Choroid plexus epithelial cell (primary cell): ENCODE measurements at places on chromosomes 6 and 20.

DNA sequence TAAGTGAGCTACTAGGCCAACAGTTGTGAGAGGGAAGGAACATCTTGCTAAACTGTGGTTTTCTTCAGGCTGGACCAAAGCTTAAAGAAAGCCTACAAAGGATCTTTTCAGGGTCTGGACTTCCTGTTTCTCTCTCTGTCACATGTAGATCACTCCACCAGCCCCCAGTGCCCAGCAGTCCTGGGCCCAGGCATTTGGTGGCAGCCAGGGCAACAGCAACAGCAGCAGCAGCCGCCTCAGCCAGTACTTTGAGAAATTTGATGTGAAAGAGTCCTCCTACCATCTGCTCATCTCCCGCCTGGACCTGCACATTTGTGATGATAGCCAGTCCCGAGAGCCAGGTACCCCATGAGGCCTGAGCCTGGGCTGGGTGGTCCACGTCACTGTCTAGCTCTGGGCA lies 44.1 kb downstream of the BLTP3A start:
- no peak for DNase-seq

GRCh38 chr20:50547964-50548363 lies 37.8 kb downstream of the PTPN1 start:
- DNase-seq: no peak

- DNase-seq: no peak
Observed at GRCh38 chr20:37911261-37911660, 8.3 kb downstream of the VSTM2L start.

DNA sequence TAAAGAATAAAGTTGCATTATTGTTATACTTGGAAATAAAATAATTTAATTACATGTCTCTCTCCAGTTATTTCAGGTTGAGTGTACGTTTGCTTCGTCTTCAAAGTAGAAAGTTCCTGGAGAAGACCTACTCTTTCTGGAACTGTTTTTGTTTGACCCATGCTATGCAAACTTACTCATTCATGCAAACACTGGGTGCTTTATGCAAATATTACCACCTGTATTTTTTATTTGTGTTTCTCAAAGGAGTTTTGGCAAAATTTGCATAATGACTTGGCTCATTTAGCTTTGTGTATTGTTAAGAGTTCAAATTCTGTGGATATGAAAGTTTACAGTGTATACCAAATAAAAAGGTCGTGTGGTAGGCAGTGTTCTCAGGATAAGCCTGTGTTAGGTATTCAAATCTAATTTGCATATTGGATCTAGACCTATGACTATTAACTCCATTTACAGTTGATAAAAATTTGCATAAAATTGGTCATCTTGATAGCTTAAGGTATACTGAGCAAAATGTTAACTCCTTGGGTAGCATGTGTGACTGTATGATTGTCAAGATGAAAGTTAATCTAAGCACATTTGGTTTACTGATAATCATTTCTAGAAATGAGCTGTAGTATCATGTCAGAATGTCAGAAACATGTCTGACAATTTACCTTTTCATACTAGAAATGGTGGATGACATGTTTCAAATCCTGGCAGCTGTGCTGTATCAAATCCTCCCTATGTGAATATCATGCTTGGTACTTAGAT lies 65.2 kb downstream of the CDKAL1 start:
- no peak for DNase-seq

DNA sequence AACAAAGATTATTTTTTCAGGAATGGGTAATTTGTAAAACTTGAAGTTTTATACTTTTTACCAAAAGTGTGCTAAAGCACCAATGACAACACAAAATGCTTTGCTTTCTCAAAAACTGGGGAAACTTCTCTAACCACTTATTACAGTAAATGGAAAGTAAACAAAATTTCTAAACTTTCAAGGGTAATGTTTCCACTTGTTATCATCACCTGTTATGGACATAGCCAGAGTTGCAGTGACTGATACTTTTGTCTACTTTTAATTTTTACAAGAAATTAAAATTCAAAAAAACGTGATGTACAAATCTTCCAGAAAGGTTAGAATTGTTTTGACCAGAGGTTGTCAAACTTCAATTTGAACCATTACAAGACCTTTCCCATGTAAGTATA lies 99.9 kb downstream of the JAG1 start:
- no peak for DNase-seq

DNA sequence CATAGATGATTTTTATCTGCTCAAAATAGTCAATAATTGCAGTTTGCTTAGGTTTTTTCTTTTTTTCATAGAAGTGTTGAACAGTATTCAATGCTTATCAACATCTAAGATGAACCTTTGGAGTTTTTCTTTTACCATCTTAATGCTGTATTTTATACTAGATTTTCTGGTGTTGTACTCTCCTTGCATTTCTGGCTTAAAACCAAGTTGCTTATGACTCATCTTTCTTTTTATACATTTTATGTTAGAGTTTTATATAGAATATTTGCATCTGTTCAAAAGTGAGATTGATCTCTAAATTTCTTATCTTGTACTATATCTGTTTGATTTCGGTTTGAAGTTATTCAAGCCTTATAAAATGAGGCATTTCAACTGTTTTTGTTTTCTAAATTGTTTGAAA lies 232.5 kb downstream of the RFPL4B start:
- peak; percentile 42 for DNase-seq

GRCh38 chr6:111603040-111603439 lies 2.6 kb downstream of the TRAF3IP2 start:
- DNase-seq: peak; percentile 74

- peak; percentile 38 for DNase-seq
Observed at GRCh38 chr6:127939442-127940066, 38.7 kb upstream of the THEMIS start.

- no peak for DNase-seq
Observed at GRCh38 chr6:257774-258173, 34.5 kb upstream of the DUSP22 start.

- no peak for DNase-seq
Observed at GRCh38 chr6:152824666-152825065, 74.1 kb downstream of the VIP start.

GRCh38 chr20:61289166-61289565 lies 37.1 kb downstream of the CDH4 start:
- DNase-seq: no peak

DNA sequence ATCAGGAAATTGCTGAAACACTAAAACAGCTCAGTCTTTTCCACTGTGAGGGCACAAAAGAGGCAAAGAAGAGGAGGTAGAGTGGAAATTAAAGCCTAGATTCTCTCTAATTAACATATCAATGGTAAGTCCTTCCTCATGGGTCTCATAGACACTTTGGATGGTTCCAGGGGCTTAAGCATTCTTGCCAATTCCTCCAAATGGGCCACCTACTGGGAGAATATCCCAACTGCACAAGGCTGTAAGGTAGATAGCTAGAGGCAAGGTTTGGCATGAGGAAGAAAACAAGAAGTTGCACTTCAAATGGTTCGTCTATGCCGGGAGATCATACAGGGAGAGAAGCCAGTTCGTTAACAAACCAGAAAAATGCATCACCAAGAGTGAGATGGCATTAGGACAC lies 107.6 kb upstream of the KHDRBS2 start:
- no peak for DNase-seq

- peak; percentile 43 for DNase-seq
Observed at GRCh38 chr6:134447883-134448387, 130.0 kb upstream of the SGK1 start.

GRCh38 chr6:98335594-98335993 lies 498.8 kb upstream of the POU3F2 start:
- DNase-seq: no peak

DNA sequence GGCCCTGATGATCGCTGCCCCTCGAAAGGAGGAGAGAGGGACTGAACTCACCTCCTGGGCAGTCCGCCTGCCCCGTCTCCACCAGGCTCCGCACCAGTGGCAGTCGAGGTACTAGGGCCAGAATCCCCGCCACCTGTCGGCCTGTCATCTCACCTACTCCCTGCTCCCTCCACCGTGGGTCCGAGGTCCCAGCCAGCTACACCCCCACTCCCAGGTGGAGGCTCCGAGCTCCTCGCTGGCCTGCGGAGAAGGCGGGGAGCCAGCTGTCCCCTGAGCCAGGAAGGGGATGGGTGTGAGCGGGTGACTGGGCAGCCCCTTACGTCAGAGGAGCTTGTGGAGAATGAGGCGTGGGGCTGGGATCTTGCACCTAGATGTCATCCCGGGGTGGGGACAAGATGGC lies 1066.5 kb upstream of the MANEA start:
- no peak for DNase-seq

DNA sequence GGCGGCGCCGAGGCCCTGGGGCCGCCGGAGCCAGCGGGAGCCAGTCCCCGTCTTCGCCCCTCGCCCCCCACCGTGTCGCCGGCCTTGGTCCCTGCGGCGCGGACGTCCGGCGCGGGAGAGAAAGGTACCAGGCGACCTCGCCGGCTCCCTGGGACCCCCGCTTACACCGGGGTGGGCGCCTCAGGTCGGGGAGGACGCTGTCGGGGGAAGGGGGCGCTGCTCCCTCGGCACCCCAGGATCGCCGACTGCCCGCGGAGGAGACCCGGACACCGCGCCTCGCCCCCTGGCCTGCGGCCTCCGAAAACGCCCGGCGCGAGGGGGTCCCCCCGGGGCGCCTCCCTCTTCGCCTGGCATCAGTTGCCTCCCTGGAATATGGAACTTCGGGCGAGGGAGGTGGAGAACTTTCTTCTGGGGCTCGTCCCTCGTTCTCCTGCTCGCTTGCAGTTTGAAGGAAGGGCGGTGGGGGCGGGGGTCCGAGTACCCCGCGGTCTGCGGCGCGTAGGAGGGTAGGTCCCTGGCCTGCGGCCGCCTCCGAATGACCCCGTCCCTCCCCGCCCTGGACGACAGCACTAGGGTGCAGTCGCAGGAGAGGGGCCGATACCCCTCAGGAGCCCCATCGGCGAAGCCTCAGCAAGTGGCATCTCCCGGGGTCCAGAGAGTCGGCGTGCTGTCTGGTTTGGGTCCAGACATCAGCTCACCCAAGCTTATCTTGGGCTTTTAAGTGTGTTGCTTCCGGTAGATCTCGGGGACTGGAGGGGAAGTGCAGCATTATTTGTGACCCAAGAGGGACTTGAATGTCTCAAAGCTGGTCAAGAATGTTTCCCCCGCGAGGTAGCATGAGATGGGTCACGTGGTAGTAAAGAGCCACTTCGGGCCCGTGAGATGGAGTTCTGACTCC lies 549 bp downstream of the ANKRD6 start:
- no peak for DNase-seq

GRCh38 chr20:17304774-17305173 lies 77.9 kb downstream of the PCSK2 start:
- no peak for DNase-seq

GRCh38 chr20:36872852-36873251 lies 3.1 kb upstream of the TLDC2 start:
- no peak for DNase-seq

- peak; percentile 54 for DNase-seq
Observed at GRCh38 chr20:39853636-39854035, 835.4 kb downstream of the MAFB start.

DNA sequence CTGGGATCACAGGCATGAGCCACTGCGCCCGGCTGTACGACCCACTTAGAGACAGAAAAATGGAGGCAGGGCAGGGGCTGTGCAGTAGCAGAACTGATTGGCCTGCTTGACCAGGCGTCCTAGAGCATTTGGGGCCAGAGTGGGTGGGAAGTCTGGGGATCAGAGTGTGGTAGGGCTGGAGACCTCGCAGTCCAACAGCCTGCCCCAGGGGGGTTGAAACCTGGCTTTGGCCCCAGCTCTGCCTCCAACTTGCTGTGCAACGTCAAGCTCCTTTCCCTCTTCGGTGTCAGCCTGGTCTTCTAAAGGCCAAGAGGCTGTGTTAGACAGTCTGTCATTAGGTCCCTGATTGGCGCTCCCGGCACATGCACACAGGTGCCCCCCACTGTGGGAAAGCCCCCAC lies 15.3 kb upstream of the SPDEF start:
- no peak for DNase-seq

DNA sequence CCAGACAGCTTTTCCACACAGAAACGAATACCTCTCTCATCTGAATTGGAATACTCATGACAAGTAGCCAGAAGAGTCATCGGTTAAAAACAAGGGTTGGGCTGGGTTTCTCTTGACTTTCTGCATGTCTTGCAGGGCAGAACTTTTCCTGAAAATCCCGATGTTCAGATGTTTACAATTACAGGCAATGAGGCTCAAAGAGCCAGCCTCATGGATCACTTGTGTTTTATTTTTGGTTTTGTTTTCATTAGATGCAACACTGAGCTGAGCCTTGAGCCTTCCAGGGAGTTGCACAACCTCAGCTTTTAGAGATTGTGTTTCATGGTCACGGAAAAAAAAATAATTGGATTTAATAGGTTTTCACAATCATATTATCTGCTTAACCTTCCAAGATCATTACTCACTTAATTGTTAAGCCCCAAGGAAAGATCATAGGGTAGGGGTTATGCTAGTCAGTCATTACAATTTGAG lies 288.1 kb upstream of the PRDM1 start:
- peak; percentile 77 for DNase-seq

- peak; percentile 90 for DNase-seq
Observed at GRCh38 chr6:131861381-131861780, 53.6 kb downstream of the ENPP1 start.

- DNase-seq: no peak
Observed at GRCh38 chr6:70370496-70370895, 42.8 kb upstream of the FAM135A start.

DNA sequence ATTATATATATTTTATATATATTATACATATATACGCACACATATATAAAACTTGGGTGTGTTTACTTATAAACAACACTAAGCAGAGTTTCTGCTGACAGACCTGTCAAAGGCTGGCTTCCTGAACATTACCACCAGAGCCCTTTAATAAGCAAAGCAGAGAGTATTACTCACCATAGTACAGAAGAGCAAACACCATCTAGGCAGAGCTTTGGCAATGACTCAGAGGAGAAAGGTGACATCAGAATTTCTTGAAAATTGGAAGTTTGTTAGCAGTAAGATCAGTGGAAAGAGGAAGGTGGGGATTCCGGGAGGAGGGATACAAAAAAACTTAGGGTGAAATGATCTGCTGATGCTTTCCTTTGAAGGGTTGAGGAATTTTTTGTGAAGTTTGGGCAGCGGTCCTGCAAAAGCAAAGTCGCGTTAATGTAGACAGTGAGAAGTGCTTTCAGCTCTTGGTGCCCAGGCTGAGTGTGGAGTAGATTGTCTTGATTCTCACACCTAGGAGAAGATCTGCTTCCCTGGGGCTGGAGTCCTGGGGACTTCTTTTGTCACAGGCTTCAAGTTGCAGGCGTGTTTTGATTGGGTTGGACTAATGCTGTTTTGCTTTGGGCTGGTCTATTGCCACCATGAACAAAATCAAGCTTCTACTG lies 109.6 kb upstream of the BACH2 start:
- peak; percentile 86 for DNase-seq

DNA sequence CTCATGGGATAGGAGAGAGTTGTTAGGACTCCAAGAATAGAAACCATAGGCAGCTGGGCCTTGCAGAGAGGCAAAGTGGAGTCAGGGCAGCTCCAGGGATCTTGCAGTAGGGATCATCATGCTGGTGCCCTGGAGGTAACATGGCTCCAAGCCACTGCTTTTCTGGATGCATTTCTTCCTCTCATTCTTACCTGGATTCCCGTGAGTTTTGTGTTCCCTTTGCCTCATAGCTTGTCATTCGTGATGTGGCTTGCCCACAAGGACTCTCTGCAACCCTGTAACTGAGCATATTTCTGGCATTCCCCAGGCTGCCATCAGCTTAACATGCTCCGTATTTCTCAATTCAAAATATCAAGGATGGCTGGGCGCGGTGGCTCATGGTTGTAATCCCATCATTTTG lies 5.3 kb downstream of the NHLRC1 start:
- no peak for DNase-seq
